ENCODE measurements at places on chromosomes 7 and 10. TPM values are rescaled to one million over a fixed set of nuclear protein-coding genes. Genes with fewer than 3 reads are reported as not detected.

CHAT gene
- not detected for total RNA-seq

SYT15B gene
- total RNA-seq, result not detected

PRR15 gene
- 0.15 TPM for total RNA-seq

MNX1 gene
- not detected for total RNA-seq

EBLN1 gene
- not detected for total RNA-seq

CAMK2B gene
- 1.6 TPM for total RNA-seq

CHN2 gene
- under 0.01 TPM for total RNA-seq

RBP3 gene
- not detected for total RNA-seq

MSRB2 gene
- total RNA-seq, result 11.0 TPM

TYW1 gene
- total RNA-seq, result 13.3 TPM

TCAF2 gene
- total RNA-seq, result 8.4 TPM

NRG3 gene
- 1.4 TPM for total RNA-seq

HABP2 gene
- not detected for total RNA-seq

LRRC4 gene
- total RNA-seq, result 0.32 TPM

HECW1 gene
- total RNA-seq, result not detected

OR6B1 gene
- total RNA-seq, result not detected

AKR1B1 gene
- total RNA-seq, result 161 TPM

NKX2-3 gene
- total RNA-seq, result 5.2 TPM

OR2F2 gene
- not detected for total RNA-seq

LIPJ gene
- not detected for total RNA-seq

SLC39A12 gene
- total RNA-seq, result not detected

SRGN gene
- total RNA-seq, result 914 TPM

EVX1 gene
- total RNA-seq, result not detected

TACR2 gene
- under 0.01 TPM for total RNA-seq

THAP5 gene
- total RNA-seq, result 23.4 TPM

PITX3 gene
- total RNA-seq, result not detected

CCM2 gene
- 65.6 TPM for total RNA-seq

SHTN1 gene
- total RNA-seq, result 4.2 TPM

VAX1 gene
- not detected for total RNA-seq

FEZF1 gene
- total RNA-seq, result not detected

MALRD1 gene
- under 0.01 TPM for total RNA-seq

SEMA4G gene
- 0.30 TPM for total RNA-seq

CFAP69 gene
- 1.2 TPM for total RNA-seq

FGL2 gene
- total RNA-seq, result under 0.01 TPM

PNLIPRP2 gene
- not detected for total RNA-seq

CDHR3 gene
- 0.91 TPM for total RNA-seq

NEURL1 gene
- 0.15 TPM for total RNA-seq

AKR1C3 gene
- 47.7 TPM for total RNA-seq

UCN3 gene
- not detected for total RNA-seq

EGR2 gene
- not detected for total RNA-seq

COL13A1 gene
- 37.2 TPM for total RNA-seq

STK31 gene
- total RNA-seq, result under 0.01 TPM

FKBP6 gene
- not detected for total RNA-seq

NRCAM gene
- 31.9 TPM for total RNA-seq

PRSS1 gene
- not detected for total RNA-seq

ANKRD61 gene
- not detected for total RNA-seq

IDI2 gene
- not detected for total RNA-seq

Data from epithelial cell of umbilical artery (primary cell).